ENCODE measurements at places on chromosomes 12 and 14. TPM values are rescaled to one million over a fixed set of nuclear protein-coding genes. Genes with fewer than 3 reads are reported as not detected.

GRCh38 chr14:92199763-92200162, 78.0 kb downstream of the CPSF2 start:
- no peak for DNase-seq

DNA sequence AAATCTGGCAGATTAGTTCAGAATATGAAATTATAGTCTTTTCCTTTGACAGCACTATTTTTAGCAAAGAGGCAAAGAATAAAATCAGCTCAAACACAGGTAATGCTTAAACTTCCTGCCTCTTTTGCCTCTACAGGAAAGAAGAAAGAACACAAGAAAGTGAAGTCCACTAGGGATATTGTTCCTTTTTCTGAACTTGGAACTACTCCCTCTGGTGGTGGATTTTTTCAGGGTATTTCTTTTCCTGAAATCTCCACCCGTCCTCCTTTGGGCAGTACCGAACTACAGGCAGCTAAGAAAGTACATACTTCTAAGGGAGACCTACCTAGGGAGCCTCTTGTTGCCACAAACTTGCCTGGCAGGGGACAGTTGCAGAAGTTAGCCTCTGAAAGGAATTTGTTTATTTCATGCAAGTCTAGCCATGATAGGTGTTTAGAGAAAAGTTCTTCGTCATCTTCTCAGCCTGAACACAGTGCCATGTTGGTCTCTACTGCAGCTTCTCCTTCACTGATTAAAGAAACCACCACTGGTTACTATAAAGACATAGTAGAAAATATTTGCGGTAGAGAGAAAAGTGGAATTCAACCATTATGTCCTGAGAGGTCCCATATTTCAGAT, 17.4 kb downstream of the TMPO start:
- peak; percentile 40 for DNase-seq

DNA sequence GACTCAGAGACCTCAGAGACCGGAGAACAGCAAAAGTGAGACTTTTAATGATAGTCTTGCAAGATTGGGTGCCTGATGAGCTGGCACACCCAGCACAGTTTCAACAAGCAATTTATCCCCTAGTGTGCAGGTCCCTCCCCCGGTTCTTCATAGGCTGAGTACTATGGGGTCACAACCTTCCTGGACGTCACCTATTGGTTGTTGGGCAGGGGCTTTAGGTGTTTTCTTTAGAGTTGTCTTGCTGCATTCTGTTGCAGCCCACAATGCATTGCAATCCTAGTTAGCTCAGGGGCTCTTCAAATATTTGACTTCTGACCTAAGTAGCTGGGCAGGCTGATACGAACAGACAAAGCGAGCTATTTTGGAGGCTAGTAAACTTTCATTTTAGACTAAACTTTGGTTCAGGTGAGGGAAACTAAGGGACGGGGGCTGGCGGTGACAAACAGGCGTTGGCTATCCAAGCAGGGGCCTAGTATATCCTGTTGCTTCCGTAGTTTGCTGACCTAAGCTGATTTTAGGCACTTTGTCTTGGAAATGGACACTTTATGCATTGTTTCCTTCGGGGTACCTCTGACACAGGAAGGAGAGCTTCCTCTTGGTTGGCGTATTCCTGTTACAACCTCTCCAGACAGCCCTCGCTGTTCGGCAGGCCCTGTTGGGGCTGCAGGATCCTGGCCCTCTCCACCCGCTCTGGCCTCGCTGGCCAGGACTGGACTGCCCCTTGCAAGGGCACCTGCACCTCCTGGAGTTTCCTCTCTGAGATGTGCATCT, 14.1 kb downstream of the SIVA1 start:
- DNase-seq, result no peak

GRCh38 chr14:21071225-21072030, 1.3 kb downstream of the ARHGEF40 start:
- no peak for DNase-seq

DNA sequence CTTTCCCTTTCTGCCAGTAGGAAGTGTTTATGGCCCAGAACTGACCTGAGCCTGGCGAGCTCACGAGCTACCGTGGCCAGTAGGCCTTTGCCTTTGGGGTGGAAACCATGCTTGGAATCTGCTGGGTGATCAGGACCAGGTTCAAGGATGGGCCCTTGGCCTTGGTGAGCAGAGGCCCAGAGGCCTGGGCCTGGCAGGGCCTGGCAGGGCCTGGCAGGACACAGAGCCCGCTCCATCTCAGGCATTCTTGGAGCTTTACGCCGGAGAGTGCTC, 184.8 kb upstream of the RTL1 start:
- DNase-seq, result no peak

- DNase-seq, result no peak
Observed at GRCh38 chr14:94412671-94413638, 24.6 kb upstream of the SERPINA1 start.

The ERGIC2 gene
- total RNA-seq, result 79.0 TPM

The CACNA2D4 gene
- 23.4 TPM for total RNA-seq

The FOXA1 gene
- not detected for total RNA-seq

DNA sequence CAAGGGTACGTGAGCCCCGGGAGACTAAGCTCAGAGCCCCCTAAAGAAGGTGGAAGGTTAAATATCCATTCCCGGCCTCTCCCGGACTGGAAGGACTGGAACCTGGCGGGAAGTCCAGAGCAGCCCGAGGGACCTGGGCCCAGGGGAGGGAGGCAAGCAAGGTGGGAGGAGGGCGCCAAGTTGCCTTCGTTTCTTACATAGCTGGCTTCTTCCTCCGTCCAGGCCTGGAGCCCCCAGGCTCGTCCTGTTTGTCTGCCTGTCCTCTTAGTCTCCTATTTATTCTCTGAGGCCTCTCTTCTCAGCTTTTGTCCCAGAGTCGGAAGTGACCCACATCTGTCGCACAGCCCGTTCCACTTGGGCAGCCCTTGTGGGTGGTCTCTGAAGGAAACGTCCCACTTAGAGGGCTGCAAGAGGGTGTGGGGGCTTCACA, 745 bp downstream of the PCK2 start:
- DNase-seq, result no peak

DNA sequence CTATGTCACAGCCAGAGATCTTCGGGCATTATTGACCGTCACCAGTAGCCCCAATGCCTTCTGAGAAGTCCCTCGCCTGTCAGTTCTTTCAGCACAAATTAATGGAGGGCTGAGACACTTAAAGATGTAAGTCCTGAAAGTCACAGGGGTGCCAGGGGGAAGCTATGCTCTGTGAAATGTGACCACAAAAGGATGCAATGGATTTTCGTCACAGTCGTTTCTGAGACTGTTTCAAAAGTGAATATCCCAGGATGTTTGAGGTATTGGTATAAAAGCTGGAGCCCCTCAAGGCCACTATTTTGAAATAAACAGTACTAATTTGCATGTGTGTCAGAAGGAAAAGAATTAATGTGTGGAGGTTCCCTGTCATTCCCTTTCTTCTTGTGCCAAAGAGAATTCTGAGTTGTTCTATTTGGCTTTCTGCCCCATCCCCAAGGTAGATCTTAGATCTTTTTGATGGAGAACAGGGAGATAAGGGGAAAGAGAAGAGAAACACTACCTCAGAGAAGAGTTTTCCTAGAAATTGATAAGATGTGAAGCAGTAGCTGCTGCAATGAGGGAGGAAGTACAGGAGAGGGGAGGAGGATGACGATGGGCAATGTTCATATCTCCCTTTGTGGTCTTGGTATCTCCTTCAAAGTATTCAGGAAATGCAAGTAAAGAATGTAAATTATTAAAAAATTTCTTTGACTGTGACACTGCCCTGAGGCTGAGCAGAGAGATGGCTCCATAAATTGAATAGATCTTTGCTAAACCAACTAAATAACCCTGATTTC, 101.8 kb upstream of the NAP1L1 start:
- DNase-seq, result no peak

- no peak for DNase-seq
Observed at GRCh38 chr14:75383721-75384120, 44.1 kb upstream of the JDP2 start.

GRCh38 chr12:125856896-125857295, 791.7 kb downstream of the AACS start:
- DNase-seq, result no peak

The SERPINA10 gene
- not detected for total RNA-seq

GRCh38 chr12:34606749-34607519, 584.6 kb downstream of the ALG10 start:
- no peak for DNase-seq

DNA sequence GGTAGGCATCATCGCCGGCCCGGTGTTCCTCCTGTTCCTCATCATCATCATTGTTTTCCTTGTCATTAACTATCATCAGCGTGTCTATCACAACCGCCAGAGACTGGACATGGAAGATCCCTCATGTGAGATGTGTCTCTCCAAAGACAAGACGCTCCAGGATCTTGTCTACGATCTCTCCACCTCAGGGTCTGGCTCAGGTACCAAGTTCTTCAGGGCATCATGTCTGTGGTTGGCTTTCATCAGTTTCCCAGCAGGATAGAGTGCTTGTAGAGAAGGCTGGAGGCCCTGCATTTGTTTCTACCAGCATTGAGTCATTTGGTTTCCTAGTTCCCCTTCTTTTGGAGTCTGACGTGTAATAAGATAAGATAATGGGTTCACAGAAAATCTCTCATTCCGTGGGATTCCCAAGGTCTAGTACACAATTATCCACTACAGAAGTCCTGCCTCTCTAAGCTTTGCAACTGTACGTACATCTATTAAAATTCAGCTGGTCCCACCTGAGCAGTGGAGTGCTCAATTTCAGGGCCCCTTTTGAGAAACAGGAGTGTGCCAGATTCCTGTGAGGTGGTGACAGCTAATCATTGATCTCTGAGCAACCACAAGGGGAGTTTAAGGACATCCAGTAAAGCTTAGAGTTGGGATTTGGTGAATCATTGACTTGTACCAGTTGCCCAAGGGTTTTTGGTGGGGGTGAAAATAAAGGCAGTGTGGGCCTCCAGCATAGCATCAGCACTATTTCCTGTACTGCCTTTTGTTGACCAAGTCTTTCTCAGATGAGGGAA, 25.1 kb downstream of the ACVR1B start:
- no peak for DNase-seq

The NANOG gene
- not detected for total RNA-seq

DNA sequence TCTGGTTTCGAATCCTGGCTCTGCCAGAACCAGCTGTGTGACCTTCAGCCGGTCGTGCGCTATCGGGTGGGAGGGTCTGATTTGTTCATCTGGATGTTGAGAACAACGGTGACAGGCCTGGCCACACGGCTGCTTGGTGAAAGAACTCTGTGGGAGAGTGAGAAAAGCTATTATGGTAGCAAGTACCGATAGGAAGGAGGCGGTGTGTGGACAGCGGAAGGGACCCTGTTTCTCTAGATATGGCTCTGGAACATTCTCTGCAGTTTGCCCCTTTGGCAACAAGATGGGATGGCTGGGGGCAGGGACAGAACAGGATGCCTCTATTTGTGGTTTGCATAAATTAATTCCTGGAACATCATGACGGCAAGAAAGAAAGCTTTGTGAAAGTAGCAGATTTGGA, 347.3 kb downstream of the AACS start:
- no peak for DNase-seq

DNA sequence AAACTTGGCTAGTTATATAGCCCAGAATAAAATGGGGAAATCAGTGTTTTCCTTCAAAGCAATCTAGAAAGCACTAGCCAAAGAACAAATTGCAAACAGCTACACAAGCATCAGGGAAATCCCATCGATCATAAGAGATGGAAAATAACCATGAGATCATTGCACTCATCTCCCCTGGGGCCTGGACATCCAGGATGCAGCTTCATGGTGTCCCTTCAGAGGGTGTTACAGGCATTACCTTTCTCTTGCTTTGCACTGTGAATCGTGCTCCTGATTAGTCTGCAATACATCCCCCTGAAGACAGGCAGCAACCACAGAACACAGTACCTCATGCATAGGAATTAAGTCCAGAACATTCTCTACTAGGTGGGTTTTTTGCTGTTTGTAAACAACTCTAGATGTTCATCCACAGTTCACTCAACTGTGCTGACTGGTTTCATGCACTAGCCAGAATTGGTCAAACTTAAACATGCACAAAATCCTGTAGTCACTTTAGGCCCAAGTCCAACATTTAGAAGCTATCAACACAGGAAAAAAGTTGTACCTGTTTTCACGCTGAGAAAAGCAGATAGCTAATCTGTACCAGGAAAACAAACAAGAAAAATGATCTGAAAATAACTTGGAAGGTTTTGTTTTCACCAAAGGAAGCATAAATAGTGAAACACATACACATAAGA, 120.1 kb downstream of the ZFP36L1 start:
- no peak for DNase-seq

The LGALS3 gene
- total RNA-seq, result 71.7 TPM

The KRAS gene
- total RNA-seq, result 38.2 TPM

The OR11G2 gene
- total RNA-seq, result not detected

- DNase-seq, result no peak
Observed at GRCh38 chr14:47153746-47154145, 502.2 kb upstream of the RPL10L start.

DNA sequence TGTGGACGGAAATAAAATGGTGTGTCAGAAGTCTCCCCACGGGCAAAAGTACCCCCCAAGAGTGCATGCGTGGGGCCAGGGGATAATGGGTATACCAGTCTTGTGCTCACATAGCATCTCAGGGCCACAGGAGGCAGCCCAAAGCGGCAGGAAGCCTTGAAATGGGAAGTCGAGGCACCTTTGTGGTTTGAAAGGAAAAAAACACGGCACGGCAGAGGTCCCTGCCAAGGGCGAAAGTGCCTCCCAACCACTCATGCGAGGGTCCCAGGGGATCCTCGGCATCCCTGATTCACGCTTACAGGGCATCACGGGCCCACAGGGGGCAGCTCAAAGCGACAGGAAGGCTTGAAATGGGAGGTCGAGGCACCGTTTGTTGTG, 583.2 kb downstream of the ALG10 start:
- no peak for DNase-seq

DNA sequence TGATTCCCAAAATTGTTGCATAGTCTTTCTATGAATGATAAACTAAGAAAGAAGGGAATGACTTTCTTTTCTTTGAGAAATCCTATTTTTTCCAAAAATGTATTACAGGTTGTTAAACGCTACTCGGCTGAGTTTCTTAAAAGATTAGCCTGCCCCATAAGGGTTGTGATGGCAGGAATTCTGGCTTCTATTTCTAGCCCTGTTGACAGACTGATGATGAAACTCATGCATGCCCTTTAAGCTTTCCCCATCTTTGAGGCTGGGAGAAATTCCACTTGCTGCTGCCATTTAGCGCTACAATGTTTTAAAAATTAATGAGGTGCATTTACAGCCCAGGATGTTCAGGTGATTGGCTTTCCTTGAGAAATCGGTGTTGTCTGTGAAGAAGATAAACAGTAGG, 33.2 kb upstream of the RASSF3 start:
- DNase-seq, result no peak

DNA sequence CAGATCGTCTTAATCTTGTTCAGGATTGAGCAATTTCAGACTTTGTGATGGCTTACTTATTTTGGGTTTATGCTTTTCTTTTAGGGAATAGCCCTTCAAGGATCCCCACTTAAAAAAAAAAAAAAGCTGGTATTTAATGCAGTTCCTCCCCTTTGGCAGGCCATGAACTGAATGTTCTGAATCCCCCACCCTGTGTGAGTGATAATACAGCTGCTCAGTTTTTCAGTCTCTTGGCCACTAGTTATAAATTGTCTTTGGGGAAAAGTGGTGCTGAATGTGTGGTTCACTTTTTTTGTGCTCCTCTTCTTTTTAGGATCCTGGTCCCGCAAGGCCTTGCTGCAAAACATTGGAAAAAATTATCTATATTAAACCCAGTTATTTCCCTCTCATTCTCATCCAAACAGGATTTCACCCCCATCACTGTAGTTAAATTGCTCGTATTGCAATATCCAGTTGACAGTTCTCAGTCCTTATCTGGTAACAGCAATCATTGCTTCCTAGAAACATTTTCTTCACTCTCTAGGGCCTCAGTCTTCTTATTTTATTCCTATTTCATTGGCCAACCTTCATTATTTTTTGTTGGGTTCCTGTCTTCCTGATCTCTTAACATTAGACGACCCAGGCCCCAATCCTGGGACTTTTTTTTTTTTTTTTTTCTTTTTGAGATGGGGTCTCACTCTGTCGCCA, 73.1 kb upstream of the PAWR start:
- DNase-seq, result no peak

- no peak for DNase-seq
Observed at GRCh38 chr12:69052613-69053408, 119.8 kb upstream of the CPM start.
